Activated naive CD4-positive, alpha-beta T cell treated with anti-CD3 and anti-CD28 coated beads for 36 hours (primary cell): ENCODE measurements at places on chromosomes 12 and 14.

DNA sequence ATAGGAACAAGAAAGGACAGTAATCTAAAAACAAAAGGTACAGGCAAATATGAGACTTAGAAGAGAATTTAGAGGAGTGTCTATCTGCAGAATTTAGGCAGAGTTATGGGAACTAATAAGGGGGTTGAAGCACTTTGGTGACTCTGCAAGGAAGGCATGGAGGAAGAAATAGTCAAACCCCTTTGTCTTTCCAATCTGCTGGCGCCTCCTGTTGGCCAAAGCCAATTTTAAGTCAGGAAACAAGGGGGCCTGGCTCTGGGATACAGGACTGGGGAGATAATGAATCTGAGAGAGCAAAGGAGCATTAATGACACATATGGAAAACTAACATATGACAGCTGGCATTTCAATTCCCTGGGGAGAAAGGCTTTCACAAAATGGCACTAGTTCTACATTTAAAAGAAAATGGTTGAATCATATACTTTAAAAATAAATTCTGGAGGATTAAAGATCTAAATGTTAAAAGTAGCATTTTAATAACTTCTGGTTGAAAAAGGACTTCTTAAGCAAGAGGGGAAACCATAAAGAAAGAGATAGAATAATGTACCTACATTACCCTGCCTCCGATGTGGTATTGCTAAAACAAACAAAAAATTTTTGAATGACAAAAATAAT is 48.5 kb upstream of the CSRP2 start:
- DNase-seq = peak; percentile 70

- no peak for DNase-seq
Observed at GRCh38 chr12:52581481-52581880, 7.8 kb upstream of the KRT74 start.

- DNase-seq = no peak
Observed at GRCh38 chr12:119089380-119090013, 89.2 kb upstream of the HSPB8 start.

- no peak for DNase-seq
Observed at GRCh38 chr12:2641761-2642160, 153.0 kb upstream of the FKBP4 start.

GRCh38 chr12:111024205-111024801 is 103.9 kb upstream of the MYL2 start:
- DNase-seq = peak; percentile 68

GRCh38 chr12:11962860-11963259 is 107.9 kb upstream of the BCL2L14 start:
- no peak for DNase-seq

GRCh38 chr12:123369229-123369628 is 4.6 kb upstream of the SBNO1 start:
- no peak for DNase-seq

DNA sequence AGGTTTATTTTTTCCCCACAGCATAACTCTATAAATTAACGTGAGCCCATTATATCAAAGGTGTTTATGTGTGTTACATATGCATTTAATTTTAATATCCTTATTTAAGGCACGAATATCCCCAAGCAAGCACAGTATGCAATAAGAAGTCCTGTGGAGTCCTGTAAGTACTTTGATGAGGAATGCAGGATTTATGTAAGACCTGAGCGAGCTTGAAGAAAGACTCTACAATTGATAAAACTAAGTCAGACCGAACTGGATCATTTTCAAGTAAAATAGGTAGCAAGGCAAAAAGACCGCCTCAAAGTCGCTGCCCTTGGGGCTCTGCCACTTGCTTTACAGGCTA is 755 bp downstream of the SLC25A21 start:
- DNase-seq = no peak

GRCh38 chr14:89616852-89617341 is 199.9 kb upstream of the FOXN3 start:
- DNase-seq = peak; percentile 61

GRCh38 chr12:85695097-85695715 is 141.0 kb downstream of the RASSF9 start:
- DNase-seq = no peak

GRCh38 chr12:71312768-71313403 is 126.7 kb upstream of the LGR5 start:
- DNase-seq = no peak

DNA sequence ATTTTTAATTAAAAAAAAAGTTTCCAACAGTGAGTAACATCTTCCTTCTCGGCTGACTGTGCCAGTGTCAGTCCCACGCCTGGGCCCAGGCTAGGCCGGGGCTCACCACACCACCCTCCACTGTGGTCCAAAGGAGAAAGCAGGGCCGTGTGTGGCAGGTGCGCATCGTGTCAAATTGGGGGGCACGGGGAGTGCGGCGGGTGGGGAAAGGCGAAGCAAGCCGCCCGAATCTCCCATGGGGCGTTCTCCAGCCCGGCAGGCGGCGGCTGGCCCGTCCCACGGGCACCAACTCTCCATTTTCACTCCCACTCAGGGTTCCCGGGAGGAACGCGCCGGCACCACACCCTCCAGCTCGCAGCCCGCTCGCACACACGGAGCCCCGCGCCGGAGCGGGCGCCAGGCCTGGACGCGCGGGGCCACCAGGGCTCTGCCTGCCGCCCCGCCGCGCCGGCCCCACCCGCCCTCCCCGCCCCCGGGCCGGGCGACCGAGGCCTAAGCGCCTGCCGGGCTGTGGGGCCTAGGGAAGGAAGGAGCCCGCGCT is 604 bp downstream of the EEA1 start:
- peak; percentile 67 for DNase-seq

GRCh38 chr14:101900253-101900652 is 64.1 kb upstream of the DYNC1H1 start:
- no peak for DNase-seq

- no peak for DNase-seq
Observed at GRCh38 chr12:3928538-3929184, 55.5 kb upstream of the PARP11 start.

DNA sequence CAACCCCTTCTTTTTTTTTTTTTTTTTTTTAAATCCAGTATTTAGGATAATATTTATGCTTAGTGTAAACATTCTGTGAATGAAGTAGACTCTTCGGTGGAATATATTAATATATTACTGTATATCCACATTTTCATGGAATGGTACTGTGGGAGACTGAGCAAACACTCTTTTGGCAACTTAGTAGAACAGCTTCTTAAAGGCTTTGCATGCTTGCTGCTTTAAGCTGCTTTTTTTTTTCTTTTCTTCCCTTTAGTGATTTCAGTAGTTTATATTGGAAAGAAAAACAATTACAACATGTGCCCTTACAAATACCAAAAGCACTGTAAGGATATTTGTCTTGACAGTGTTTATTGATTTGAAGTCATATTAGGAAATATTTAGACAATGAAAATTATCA is 78.9 kb downstream of the AEBP2 start:
- no peak for DNase-seq

- no peak for DNase-seq
Observed at GRCh38 chr12:130978785-130979184, 25.1 kb downstream of the ADGRD1 start.
